ENCODE measurements at places on chromosomes 12 and 14. TPM values are rescaled to one million over a fixed set of nuclear protein-coding genes. Genes with fewer than 3 reads are reported as not detected.

The ACSM4 gene
- polyA plus RNA-seq = not detected

The PGAM5 gene
- 27.1 TPM for polyA plus RNA-seq

The CRIP1 gene
- 36.6 TPM for polyA plus RNA-seq

The SERPINA4 gene
- 0.80 TPM for polyA plus RNA-seq

The GPR84 gene
- 0.19 TPM for polyA plus RNA-seq

The TRPV4 gene
- polyA plus RNA-seq = 14.7 TPM

Measured in renal pelvis (tissue), 12 donors.